ENCODE measurements at places on chromosomes 11 and 22.
A peak's percentile ranks its signal among the peaks of the same experiment; 100 is the strongest.

GRCh38 chr11:8192016-8192895, 23.4 kb upstream of the RIC3 start:
- peak; percentile 59 for DNase-seq

- peak; percentile 89 for DNase-seq
Observed at GRCh38 chr11:72722050-72722748, 30.0 kb downstream of the ARAP1 start.

GRCh38 chr11:131664293-131664692, 293.9 kb downstream of the NTM start:
- no peak for DNase-seq

DNA sequence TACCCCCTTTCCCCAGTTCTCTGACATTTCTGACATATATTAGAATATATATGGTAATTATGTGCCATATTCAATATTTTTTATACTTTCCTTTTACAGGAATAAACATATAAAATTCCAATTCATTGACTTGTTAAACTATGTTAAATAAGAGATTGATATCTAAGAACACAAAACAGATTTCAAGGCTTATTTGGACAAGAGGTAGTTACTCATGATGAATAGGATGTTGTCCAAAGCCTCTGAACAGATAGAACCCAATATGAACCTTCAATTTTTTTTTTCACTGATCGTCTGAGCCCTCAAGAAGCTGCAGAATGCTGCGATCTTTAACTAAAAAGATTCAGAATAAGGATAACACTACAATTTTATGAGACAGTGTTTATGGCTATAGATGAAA, 340.3 kb downstream of the LUZP2 start:
- no peak for DNase-seq

GRCh38 chr22:36586271-36586670, 57.3 kb upstream of the EIF3D start:
- no peak for DNase-seq

- no peak for DNase-seq
Observed at GRCh38 chr11:132256528-132257279, 886.3 kb downstream of the NTM start.

GRCh38 chr22:23079240-23079768, 9.0 kb downstream of the GNAZ start:
- DNase-seq = no peak

DNA sequence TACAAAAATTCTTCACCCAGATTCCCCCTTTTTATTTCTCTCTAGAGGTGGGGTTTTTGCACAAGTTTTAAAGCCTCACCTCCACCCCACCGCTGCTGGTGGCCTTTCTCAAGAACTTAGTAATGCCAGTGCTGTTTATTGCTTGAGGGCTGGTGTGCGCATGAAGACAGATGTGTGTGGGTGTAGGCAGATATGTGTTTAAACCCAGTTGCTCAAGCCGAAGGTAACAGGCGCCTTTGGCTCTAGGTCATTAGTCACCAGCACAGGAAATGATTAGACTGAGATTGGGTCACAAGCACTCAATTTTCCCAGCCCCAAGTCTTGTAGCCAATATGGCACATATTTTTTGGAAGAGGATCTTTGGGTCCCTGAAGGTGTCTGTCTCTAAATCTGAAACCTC, 2.7 kb upstream of the CLMP start:
- peak; percentile 99 for DNase-seq

- DNase-seq = no peak
Observed at GRCh38 chr22:36505998-36506635, 723 bp downstream of the FOXRED2 start.

DNA sequence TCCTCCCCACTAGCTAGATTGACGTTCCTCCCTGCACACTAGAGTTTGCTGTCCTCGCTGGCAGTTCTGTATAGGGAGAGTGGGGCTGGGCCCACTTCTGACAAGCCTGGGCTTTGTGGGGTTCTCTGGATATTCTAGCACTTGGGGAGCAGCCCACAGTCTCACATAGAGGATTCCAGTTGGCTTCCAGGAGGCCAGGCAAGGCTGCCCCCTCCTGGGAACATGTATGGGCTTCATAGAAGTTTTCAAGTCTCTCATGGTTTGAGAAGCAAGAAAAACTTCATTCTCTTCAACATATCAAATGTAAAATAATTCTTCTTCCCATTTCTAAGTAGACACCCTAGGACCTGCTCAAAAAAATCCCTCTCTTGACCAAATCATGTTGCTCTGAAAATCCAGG, 87.5 kb downstream of the NAV2 start:
- no peak for DNase-seq

GRCh38 chr11:34669458-34669857, 48.6 kb downstream of the EHF start:
- no peak for DNase-seq

- no peak for DNase-seq
Observed at GRCh38 chr11:72241291-72241781, 2.6 kb downstream of the PHOX2A start.

DNA sequence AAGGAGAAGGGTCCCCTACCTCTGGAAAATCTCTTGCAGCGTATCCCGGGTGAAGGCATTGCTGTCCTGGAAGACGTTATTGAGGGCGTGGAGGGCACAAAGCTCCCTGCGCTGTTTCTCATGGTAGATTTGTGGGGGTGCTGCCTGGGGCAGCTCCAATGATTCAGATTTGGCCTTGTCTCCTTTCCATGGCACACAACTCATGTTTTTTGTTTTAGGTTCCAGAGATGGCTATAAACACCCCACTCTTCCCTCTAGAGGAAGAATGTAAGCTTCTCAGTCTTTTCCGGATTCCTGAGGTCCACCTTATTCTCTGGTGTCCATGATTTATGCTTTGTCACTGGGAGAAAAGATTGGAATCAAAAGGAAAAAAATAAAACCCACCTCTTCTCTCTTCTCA, 959 bp downstream of the JOSD1 start:
- DNase-seq = peak; percentile 49

DNA sequence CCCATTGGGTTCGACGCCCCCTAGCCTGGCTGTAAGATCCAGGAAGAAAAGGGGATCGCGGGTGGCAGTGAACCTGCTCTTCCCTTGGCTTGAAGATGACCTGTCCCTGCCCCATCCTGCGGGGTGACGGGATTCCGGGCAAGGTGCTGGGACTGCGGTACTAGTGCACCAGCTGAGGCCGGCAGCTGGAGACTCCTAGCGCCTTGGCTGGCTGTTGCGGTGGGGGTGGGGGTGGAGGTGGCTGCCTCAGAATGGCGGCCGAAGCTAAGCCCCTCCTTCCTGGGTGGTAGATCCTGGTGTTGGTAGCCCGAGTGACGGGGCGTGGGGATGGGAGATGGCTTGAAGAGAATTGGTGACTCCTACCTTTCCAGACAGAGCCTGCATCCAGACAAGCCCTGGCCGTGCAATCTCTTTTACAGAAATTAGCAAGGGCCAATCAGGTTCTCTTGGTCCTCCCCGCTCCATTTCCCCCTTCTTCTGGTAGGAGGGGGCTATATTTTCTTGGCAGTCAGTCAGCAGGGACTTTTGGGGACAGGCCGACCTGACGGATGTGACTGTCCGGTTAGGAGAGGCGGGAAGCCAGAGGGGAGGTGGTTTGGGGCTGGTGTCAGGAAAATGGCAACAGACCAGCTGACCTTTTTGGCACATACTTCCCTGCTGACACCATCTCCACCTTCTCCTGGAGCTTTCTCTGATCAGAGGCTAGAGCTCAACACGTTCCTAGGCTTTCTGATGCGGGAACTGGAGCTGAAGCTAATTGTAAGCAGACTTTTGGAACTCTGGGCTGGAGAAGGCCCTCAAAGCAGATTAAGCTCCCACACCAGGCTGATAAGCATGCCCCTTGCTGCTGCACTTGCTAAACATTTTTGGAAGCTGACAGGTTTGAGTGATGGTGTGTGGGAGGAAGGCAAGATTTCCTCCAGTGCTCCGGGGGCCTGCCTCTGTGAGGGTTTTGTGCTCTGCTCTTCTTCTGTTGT, 2.0 kb downstream of the NAV2 start:
- peak; percentile 17 for DNase-seq

DNA sequence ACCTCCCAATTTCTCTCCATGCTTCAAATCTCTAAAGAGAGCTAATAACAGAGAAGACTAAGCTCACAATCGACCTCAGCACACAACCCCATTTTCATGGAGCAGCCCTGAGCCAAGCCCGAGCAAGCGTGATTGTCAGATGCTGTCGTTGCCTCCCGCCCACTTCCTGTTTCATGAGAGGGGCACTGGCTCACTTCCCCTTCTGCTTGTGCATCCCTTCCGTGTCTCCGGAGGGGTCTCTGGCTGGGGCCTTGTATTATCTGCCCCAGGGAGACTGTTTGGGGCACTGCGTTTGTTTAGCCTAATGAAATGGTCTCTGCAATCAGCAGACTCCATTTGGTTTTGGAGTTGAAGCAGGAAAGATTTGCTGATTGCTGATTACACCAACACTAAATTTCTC, 181.3 kb upstream of the SEZ6L start:
- no peak for DNase-seq

- peak; percentile 63 for DNase-seq
Observed at GRCh38 chr11:10809373-10810160, 841 bp upstream of the EIF4G2 start.

DNA sequence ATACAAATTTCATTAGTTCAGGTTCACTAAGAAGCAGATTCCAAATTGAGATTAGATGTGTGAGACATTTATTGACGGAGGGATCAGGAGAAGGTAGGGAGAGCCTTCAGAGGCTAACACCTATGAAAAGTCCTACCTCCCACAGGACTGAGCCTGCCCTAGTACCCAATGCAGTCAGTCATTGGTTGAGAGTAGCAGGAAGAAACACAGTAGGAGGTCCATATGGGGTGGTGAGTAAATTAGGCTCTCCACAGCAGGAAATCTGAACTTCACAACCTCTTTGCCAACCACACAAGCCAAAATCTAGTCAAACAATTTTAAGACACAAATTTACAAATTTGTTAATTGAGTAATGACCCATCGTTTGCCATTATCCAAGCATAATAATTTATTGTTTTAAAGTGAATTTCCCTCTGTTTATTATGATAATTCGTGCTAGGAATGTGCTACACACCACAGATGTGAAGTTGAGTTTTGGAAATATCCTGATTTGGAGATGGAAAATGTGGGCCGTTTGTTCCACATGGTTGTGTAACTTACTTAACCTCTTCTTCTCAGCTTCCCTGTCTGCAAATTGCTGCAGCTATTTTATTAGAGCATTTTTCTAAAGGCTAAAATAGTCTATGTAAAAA, 542.1 kb downstream of the ETS1 start:
- no peak for DNase-seq

GRCh38 chr22:36546092-36546804, 17.3 kb upstream of the EIF3D start:
- DNase-seq = peak; percentile 23

DNA sequence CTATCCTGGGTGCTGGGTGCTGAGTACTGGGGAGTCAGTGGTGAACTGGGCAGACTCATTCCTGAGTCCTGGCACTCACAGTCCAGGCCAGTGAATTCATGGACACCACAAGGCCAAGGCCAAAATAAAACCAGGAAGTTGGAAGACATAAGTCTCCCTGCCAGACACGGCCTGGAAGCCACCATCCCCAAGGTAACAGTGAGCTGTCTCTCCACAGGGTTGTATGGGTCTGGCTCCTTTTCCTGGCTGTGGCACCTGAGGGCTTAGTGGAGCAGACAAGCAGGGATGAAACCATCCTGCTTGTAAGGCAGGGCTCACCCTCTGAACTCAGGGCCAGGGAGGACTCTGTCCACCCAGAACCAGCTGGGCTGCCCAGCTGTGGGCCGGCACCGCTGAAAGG, 54.7 kb upstream of the ALX4 start:
- DNase-seq = no peak

GRCh38 chr11:41058138-41058537, 401.3 kb downstream of the LRRC4C start:
- no peak for DNase-seq

GRCh38 chr11:74388678-74389327, 9.4 kb downstream of the PGM2L1 start:
- DNase-seq = peak; percentile 64

DNA sequence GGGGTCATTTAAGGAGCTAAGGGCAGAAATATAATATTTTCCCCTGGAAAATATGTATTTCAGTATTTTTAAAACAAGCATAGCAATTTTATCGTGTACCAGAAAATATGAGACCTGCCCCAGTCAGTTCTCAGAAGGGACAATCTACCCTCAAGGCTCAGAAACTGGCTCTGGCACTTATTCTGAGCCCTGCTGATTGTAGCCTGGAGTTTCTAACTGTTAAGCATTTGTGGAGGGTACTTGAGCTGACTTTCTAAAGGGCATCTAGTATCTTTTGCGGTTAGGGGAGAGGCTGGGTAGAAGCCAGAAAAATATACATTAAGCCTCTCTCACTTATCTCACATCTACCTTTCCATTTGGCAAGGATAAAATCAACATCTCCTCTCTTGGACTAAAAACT, 71.3 kb upstream of the FSHB start:
- no peak for DNase-seq

- DNase-seq = peak; percentile 77
Observed at GRCh38 chr11:27158456-27159334, 118.1 kb downstream of the BBOX1 start.

DNA sequence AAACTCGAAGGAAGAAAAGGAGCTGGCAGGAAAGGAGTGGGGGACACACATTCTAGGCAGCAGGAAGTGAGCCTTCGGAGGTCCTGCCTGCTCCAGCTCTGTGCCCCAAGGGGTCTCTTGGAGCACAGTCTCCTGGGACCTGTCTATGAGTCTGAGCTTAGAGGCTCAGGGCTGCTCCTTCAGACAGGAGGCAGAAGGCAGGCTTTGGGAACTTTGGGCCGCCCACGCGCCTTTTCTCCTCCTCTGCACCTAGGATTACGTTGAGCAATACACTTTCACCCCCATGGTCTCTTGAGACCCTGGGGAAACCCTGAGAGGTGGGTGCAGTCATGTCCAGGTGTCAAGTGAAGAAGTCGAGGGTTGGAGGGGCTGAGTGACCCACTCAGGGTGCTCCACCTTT, 965 bp downstream of the TCN2 start:
- no peak for DNase-seq

Measured in bronchial epithelial cell (primary cell).